Ovary (tissue), 10 donors: ENCODE measurements at places on chromosomes 12 and 14. TPM values are rescaled to one million over a fixed set of nuclear protein-coding genes. Genes with fewer than 3 reads are reported as not detected.

KRT86 gene
- not detected for total RNA-seq

NRL gene
- total RNA-seq = 3.6 TPM

APEX1 gene
- total RNA-seq = 159 TPM

LGMN gene
- 50.8 TPM for total RNA-seq

SRGAP1 gene
- total RNA-seq = 5.7 TPM

PLEKHD1 gene
- under 0.01 TPM for total RNA-seq

GRCh38 chr14:23930742-23931141 is 22.8 kb upstream of the DHRS4 start:
- DNase-seq = no peak

GRCh38 chr12:86647800-86648199 is 391.6 kb upstream of the MGAT4C start:
- DNase-seq = no peak

DNA sequence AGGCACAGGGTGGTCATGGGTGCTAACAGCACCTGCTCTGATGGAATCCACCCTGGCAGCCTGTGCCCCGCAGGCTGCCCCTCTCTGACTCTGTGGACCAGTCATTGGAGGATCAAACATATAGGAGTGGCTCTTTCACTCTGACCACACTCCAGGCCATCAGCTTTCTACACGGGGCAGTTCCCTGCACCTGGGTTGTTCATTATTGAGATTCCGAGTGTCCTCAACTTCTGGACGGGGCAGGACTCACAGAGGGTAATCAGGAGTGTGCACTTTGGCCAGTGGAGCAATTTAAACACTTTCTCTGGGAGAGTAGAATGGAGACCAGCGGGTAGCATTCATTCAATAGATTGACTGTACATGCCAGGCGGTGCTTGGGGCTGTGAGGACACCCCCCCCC is 94.8 kb downstream of the NINJ2 start:
- no peak for DNase-seq

DNA sequence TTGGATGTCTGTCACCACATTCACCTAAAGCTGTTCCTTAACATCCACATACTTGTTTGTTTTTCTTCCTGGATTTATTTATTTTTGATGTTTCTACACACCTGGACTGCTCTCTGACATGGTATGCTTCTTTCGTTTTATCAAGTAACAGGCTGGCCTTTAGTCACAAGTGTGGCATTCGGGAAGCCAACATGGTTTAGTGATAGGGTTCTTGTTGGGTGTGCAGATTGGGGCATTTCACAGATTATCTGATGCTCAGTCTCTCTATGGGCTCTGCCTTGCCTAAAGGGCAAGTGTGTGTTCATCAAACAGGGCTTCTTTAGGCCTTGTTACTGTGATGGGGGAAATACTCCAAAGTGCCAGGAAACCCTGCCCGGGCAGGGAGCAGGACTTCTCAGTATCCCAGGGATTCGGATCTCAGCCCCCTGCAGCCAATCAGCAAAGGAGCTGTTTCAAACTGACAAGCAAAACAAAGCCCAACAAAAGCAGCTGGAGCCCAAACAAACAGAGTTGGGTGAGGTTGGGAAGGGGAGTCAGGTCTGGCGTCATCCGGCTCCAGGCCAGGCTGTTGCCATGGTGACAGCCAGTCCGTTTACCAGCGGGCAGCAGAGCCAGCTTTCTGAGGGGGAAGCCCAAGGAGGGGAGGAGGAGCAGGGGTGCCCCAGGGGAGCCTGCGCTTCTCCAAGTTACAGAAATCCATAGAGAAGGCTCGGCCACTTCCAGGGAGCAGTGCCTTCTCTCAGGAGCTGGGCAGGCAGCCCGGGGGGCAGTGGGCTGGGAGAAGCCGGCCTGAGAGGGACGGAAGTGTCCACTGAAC is 31.9 kb downstream of the FOS start:
- DNase-seq = peak; percentile 94

- no peak for DNase-seq
These were observed 615.4 kb upstream of the MIS18BP1 start for GRCh38 chr14:45868377-45868776.

DNA sequence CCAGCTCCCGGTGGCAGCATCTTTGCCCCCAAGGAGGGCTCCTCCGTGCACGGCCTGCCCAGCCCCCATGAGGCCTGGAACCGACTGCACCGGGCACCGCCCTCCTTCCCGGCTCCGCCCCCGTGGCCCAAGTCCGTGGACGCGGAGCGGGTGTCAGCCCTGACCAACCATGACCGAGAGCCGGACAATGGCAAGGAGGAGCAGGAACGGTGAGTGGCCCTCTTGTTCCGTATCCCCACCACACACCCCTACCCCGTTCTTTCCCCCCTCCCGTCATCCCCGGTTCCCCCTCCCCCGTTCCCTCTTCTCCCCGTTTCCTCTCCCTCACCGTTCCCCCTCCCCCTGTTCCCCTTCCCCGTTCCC is 28.3 kb downstream of the LRCOL1 start:
- DNase-seq = peak; percentile 71

DNA sequence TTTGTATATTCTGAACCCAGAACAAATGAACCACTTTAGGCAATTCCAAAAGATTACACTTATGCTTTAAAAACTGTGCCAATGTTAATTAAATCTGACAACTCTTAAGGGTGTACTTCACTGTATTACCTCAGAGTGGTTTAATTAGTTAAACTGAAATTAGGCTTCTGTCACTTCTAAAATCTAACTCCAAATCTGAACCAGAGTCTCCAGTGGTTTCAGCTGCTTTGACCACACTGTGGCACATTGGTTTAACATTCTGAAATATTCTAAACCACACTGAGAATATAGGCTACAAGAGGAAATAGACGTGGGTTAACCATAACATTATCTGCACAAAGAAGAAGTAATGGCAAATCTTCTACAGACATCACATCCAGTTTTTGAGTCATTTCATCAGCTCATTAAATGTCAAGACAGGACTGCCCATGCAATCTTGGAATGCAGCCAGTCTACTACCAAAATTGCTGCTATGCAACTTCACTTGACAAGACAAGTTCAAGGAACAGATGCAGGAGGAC is 94.8 kb downstream of the LRP6 start:
- no peak for DNase-seq

- DNase-seq = no peak
These were observed 241.3 kb downstream of the GRIN2B start for GRCh38 chr12:13740149-13740545.
